Umbilical cord (tissue), 2 donors: ENCODE measurements at places on chromosomes 1 and 21. TPM values are rescaled to one million over a fixed set of nuclear protein-coding genes. Genes with fewer than 3 reads are reported as not detected.

C8B gene
- not detected for total RNA-seq

C1QB gene
- total RNA-seq: 201 TPM

RBM11 gene
- not detected for total RNA-seq

FGR gene
- 0.96 TPM for total RNA-seq

CASZ1 gene
- total RNA-seq: 3.9 TPM

TRAF3IP3 gene
- total RNA-seq: 6.7 TPM

SH3D21 gene
- total RNA-seq: 11.3 TPM

DNA sequence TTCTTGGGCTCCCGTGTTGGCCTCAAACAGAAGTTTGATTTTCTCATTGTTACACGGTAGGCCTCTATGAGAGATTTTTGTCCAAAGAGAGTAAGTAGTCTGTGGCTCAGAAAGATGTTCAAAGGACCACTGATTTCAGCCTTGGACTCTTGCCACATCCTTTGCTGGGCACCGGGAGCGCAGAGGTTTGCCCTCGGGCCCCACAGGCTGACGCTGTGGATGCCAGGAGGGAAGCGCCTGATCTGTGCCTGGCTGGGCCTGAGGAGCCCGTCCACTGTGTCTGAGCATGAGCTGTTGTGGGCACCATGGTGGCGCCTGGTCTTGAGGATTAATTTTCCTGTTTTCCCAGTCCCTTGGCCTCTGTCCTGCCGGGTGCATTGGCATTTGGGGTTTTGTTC is 52.3 kb downstream of the PCNT start:
- DNase-seq: no peak

- DNase-seq: no peak
These were observed 50.1 kb upstream of the ERRFI1 start for GRCh38 chr1:8076176-8076575.

DNA sequence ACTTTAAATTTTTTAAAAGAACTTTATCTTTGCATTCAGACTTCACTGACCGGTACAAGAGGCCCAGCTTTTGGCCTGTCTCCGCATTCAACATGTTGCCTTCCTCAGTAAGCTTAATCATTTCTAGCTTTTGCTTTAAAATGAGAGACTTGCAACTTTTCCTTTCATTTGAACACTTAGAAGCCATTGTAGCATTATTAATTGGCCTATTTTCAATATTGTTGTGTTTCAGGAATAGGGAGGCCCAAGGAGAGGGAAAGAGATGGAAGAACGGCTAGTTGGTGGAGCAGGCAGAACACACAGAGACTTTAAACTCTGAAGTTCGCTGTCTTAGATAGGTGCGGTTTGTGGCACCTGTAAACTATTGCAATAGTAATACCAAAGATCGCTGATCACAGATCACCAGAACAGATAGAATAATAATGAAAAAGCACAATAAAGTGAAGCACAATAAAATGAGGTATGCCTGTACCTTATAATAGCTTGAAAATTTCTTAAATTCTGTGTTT is 31.4 kb downstream of the RABGAP1L start:
- DNase-seq: no peak

DNA sequence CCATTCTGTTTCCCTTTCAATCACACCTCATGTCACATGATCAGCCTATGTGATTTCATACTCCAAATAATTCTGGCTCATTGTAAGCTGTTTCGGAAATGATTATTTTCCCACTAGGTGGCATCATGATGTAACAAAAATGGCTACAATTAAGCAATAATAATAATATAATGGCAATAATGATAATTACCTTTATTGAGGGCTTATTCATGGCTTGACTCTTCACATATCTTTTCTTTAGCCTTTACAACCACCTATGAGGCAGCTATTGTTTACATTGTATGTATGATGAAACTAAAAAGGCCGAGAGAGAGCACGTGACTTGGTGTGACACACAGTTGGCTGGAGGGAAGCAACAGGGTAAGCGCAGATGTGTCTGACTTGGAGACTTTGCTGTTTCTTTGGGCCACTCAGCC is 12.5 kb upstream of the KPRP start:
- DNase-seq: no peak

GRCh38 chr1:182666706-182667105 is 17.7 kb downstream of the RGS8 start:
- peak; percentile 72 for DNase-seq

DNA sequence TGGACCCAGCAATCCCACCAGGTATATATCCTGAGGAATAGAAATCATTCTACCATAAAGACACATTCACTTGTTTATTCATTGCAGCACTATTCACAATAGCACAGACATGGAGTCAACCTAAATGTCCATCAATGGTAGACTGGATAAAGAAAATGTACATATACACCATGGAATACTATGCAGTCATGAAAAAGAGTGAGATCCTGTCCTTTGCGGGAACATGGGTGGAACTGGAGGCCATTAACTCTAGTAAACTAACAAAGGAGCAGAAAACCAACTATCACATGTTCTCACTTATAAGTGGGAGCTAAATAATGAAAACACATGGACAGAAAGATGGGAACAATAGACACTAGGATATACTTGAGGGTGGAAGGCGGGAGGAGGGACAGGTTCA is 36.1 kb upstream of the PRKACB start:
- no peak for DNase-seq

DNA sequence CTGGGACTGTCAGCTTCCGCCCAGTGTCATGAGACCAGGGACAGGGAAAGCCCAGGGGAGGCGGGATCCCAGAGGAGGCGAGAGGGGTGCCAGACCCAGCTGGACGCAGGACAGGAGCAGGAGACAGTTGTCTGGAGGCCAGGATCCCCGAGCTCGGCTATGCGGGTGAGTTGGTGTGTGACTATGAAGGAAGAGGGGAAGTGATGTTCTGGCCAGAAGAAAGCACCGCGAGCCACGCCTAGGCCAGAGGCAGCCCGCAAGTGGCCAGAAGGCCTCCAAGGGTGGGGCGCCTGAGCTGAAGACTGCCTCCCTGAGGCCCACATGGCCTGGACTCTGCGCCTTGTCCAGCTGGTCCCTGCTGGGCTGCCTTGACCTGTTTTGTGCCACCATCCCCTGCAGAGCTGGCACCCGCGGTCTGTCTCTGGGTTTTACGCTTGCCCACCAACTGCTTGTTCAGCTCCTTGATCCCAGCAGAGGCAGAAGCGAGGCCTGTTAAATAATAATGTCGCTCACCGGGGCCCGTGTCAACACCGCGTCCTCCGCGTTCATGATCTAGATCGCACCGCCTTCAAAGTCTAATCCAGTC is 85.2 kb upstream of the ACTL8 start:
- DNase-seq: no peak

DNA sequence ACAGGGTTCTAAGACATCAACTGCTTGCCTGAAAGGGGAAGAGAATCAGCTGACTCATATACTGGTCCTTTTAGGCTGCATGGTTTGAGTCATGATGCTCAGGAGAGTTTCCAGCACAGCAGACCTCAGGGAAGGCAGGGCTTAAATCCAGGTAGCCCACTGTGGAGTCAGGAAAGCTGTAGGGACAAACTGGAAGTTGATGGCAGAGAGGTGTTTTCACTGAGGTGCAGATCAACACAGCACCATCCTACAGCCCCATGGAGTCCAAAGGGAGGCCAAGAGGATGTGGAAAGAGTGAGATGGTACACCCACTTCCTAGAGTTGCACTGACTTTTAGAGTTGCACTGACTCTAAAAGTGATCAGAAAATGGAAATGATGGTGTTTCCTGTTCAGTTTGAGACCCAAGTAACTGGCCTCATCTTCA is 252.4 kb upstream of the DUSP10 start:
- DNase-seq: no peak

- DNase-seq: no peak
These were observed 932 bp downstream of the MAP10 start for GRCh38 chr1:232806186-232806510.

DNA sequence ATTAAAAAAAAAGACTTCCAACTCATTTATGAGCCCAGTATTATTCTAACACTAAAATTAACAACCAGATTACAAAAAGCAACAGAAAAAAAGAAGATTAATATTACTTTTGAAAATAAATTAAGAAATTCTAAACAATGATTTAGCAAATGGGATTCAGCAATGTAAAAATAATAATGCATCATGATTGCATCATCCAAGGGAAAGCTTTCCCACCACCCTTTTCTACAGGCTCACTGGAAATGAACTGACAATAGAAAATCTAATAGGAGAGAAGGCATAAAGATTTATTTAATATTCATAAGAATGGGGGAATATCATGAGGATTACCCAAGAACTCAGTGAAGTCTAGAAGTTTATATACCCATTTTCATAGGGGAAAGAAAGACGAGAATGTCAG is 1671.9 kb downstream of the NCAM2 start:
- no peak for DNase-seq

GRCh38 chr1:248622570-248623001 is 12.3 kb downstream of the OR2T11 start:
- peak; percentile 3 for DNase-seq

GRCh38 chr1:3717715-3718601 is 34.3 kb upstream of the CCDC27 start:
- peak; percentile 43 for DNase-seq

- DNase-seq: peak; percentile 93
These were observed 25.4 kb downstream of the TEX35 start for GRCh38 chr1:178538192-178538916.

- DNase-seq: no peak
These were observed 4.5 kb upstream of the TUFT1 start for GRCh38 chr1:151535326-151536271.
